Activated CD4-positive, alpha-beta T cell treated with anti-CD3 and anti-CD28 coated beads, Interleukin-2, Interleukin-4, amounts not matched to agents 100 ng/mL and 50 ng/mL, durations not matched to agents 16 hours and 8 hours (primary cell): ENCODE measurements at places on chromosomes 11 and 22.

- no peak for DNase-seq
Observed at GRCh38 chr11:46521961-46522681, 71.7 kb downstream of the AMBRA1 start.

GRCh38 chr11:3906166-3906565 is 50.7 kb downstream of the STIM1 start:
- DNase-seq: no peak

DNA sequence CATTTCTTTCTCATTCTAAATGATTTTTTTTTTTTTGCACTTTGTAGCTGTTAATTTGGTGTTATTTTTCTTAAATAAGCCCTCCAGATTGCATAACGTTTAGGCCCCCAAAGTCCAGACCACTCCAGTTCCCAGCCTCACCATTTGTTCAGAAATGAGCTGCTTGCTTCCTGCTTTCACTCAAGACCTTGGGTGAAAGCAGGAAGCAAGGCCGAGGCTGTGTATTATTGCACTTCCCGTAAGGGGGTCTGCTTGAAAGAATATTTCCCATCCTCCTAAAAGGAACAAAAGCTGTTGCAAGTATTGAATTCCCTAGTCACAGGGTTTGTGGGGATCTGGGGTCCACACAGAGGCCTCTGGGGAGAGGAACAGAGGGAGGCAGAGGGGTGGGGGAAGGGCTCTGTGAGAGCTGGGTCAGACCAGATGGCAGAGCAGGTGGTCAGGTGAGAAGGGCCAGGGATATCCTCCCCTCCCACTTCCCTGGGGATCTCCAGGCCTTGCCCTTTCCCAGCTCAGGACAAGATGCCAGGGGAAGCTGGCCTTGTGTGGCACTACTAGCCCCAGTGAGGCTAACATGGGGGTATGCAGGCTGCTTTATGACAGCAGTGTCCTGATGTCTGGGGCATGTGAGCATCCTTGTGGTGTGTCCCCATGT is 51.6 kb upstream of the MYEOV start:
- no peak for DNase-seq

- no peak for DNase-seq
Observed at GRCh38 chr22:17891481-17892167, 117.4 kb upstream of the BID start.

DNA sequence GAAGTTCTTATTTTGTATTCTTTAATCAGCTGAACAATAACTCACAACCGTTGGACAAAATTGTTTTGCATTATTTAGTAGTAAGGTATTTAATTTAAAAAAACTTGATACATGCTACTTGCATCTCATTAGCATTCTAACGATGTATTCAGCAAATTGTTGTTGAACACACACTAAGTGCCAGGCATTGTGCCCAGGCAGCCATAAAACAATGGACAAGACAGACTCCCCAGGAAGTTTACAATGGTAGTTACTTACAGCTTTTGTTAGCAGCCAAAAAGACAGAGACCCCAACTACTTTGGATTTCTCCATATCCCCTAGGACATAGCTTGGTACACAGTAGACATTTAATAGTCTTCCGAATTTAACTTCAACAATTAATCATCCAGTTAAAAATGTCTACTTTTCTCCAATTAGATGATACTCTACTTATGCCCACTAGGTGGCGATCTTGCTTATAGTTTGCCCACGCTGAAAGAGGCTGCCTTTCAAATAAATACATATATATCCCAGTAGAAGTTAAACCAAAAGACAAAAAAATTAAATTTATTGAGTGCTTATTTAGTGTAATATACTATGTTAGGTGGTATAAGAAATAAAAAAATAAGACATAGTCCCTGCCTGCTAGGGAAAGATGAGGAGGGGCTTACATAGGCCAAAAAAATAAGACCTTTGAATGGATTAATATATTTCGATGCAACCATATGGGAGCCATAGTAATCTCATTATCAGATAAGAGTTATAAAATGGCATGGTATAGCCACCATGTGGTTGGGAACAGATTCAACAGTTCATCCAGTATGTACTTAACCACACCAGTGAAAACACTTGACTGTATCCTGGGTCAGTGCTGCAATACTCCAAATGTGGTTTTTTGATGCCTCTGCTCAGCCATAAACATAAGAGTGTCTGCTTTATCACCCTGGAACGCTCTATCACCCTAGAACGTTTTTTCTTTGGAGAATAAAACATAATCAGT is 2.0 kb upstream of the FJX1 start:
- DNase-seq: peak; percentile 39

GRCh38 chr22:48778308-48779195 is 1049.1 kb downstream of the BRD1 start:
- DNase-seq: no peak

- peak; percentile 38 for DNase-seq
Observed at GRCh38 chr11:121328176-121328966, 35.8 kb downstream of the SC5D start.

DNA sequence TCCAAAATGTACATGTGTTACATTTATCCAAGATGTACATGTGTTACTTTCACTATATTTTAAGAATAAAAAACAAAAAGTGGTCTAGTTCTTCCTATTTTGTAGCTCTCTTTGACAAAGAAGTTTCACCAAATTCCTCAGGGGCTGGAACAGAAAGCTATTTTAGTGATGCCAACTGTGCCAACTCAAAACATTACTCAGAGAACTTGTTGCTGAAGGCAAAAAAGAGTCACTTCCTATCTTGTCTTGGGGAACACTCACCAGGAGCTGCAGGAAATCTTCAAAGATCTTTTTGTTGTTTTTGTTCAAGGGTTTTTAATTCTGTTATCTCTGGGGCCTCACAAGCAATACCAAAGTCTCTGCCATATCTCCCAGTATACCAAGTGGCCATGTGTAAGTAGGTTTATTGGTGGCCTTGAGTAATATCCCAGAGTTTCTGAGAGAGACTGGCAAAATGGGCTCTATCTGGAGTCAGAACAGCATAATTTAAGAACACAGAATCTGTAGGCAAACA is 13.6 kb upstream of the EED start:
- DNase-seq: peak; percentile 70
